ENCODE measurements at places on chromosomes 16 and 17. TPM values are rescaled to one million over a fixed set of nuclear protein-coding genes. Genes with fewer than 3 reads are reported as not detected.

The AATK gene
- 11.8 TPM for polyA plus RNA-seq

The RBBP6 gene
- 75.5 TPM for polyA plus RNA-seq

The PIK3R6 gene
- not detected for polyA plus RNA-seq

The NPIPB6 gene
- polyA plus RNA-seq = 2.7 TPM

The RAC3 gene
- 211 TPM for polyA plus RNA-seq

The SNRNP25 gene
- 45.3 TPM for polyA plus RNA-seq

The PARD6A gene
- polyA plus RNA-seq = 34.8 TPM

The PLA2G15 gene
- polyA plus RNA-seq = 19.6 TPM
